H1 (cell line): ENCODE measurements at places on chromosomes 2 and 18. TPM values are rescaled to one million over a fixed set of nuclear protein-coding genes. Genes with fewer than 3 reads are reported as not detected.

DNA sequence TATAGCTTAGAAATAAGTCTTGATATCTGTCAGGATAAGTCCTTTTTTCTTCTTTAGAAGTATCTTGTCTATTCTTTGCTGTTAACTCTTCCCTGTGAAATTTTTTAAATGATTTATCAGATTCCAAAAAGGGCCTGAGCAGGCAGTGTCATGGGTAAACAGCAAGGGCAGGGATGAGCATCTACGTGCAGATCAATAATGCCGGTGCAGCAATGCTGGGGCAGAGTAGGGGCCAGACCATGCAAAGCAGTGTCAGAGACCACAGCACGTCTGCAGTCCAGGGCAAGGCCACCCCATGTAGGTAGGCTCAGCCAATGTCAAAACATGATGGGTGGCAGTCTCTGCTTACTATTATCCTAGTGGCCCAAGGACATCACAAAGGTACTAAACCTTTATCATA is 182.2 kb downstream of the TMEM247 start:
- H3K36me3 ChIP-seq: no peaks in the 10 kb centered on the region
- no peak overlapping the region for H3K4me3 ChIP-seq
- DNase-seq: no peak
- no peaks in the 10 kb centered on the region for H3K4me1 ChIP-seq

- no peak overlapping the region for H3K4me3 ChIP-seq
- DNase-seq: no peak
- H3K36me3 ChIP-seq: no peaks in the 10 kb centered on the region
- H3K27me3 ChIP-seq: no peaks in the 10 kb centered on the region
- no peak overlapping the region for H3K27ac ChIP-seq
Measured at GRCh38 chr2:145653553-145653952, 1133.6 kb upstream of the ZEB2 start.

GRCh38 chr2:29322011-29322410 is 206.8 kb downstream of the CLIP4 start:
- H3K27me3 ChIP-seq: no peaks in the 10 kb centered on the region
- no peaks in the 10 kb centered on the region; the same call in 1 of the 2 replicates for H3K4me1 ChIP-seq
- H3K4me3 ChIP-seq: no peak overlapping the region
- no peak overlapping the region for H3K27ac ChIP-seq

SP110 gene
- 3.1 and 4.3 TPM in 2 replicates for polyA plus RNA-seq

ZC3H15 gene
- polyA plus RNA-seq: 15.9 and 32.0 TPM in 2 replicates
